ENCODE measurements at places on chromosomes 3 and 15.

DNA sequence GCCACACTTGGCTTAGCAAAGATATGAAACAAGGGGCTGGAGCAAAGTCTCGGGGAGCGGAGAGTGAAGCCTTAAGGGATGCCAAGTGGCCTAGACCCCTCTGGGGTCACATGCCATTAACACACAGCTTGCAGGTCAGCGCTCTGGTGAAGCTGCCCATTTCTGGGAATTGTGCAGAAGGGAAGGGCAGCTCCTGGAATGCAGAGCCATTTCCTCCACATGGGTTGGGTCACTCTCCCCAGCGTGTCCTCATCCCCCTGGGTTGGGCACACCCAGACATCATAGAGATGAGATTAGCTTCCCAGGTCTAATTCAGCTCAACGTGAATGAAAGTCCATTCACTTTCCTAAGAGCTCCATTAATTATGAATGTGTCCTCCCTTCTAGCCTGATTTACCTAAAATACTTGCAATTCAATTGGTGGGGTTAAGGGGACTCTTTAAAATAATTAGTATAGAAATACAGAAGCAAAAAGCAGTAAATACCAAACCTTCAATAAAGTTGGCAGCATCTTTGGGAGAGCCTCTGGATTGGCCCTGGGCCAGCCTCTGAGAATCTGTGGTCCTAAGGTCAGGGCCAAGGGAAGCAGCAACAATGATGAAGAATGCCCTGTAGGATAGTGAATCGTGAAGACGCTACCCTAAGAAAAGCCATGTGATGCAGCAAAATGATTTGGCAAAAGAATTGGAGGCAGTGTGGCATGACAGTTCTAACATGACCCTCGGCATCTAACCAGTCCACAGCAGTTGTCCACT, 17.8 kb downstream of the MRAS start:
- no peak for DNase-seq

GRCh38 chr15:100114100-100114499, 227.7 kb downstream of the ADAMTS17 start:
- no peak for DNase-seq

DNA sequence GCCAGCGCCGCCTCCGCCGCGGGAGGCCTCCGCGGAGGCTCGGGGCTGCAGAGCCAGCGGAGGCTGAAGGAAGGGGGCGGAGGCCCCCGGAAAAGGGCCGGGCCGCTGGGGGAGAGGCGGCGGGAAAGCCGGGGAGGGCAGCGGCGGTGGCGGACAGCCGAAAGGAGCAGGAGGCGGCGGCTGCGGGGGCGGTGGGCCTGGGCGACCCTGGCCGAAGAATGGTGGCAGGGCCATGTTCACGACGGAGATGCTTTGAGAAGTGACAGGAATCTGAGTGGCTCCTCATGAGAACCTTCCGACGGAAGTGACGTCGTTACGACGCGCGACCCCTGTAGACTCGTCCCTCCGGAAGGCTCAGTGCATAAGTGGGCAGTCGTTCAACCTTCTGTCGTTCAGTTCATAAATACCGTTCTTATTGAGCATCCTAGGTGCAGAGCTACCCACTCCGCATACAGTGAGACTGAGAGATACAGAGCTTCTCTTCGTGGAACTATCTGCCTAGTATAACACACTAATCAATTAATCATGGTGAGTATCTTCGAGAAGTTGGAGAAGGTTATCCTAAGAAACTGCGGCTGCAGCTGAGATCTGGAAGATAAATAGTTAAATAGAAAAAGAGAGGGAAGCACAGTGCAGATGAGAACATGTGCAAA, at the start of gene PDCD7:
Gene PDCD7 (minus strand): TSS at position 261 of the 653 bp plus-strand sequence. CDS start 27 bp downstream, at position 234.
- peak; percentile 98 for DNase-seq

DNA sequence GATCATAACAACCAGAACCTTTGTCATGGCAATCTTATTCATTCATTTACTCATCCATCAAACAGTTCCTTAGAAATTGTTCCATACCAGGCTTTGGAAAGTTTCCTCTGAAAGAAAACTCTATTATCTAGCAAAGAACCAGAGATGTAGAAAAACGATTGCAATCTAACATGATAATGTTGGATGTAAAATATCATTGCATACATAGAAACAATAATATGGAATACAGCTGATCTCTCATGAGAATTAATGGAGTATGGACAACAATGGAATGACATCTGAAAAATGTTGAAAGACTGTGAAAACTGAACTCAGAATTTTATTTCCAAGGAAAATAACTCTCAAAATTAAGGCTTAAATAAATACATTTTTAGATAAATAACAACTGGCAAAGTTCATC, 665.4 kb downstream of the NLGN1 start:
- DNase-seq = no peak

DNA sequence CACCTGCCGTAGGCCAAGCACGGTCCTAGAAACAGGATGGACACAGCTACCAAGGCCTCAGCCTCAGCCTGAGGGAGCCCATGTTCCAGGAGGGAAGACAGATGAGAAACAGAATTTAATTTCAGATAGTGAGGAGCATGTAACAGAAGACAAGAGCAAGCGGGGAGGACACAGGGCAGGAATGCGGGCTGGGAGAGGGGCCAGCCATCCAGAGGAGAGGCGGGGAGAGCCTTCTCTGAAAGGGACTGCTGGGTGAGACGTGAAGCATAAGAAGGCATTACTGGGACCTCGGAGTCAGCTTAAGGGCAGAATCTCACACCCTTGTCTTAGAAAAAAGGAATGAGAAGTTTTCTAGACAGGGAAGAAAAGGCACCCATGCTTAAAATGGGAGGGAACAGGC, 271.7 kb upstream of the NSMCE3 start:
- no peak for DNase-seq

DNA sequence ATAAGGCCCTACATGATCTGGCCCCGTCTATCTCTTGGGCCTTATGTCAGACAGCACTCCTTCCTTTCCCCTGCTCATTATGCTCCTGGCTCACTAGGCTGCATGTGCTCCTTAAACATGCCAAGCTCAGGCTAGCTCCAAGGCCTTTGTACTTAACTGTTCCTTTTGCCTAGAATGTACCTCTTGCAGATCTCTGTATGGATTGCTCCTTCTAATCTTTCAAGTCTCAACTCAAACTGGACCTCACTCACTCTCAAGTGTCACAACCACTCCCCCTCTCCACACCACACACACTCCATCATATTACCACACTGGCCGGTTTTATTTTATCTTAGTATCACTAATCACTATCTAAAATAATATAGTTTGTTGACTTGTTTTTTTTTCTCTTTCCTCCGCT, 36.4 kb downstream of the ZMAT3 start:
- DNase-seq = no peak

DNA sequence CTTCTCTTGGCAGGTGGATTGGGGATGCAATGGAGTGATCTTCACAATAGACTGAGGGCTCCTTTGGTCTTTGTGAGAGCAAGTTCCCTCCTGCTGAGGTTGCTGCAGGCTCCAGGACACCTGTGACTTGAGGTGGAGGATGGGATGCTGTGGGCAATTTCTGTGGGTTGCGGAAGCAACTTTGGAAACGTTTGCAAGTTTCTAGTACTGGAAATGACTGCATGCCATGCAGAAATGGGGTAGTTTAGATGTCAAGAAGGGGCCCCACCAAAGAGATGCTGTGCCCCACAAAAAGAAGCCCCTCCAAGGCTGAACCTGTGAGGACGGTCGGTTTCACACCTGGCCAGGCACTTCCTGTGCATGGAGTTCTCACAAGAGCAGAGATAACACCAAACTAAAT, 80.4 kb upstream of the XCR1 start:
- no peak for DNase-seq

- no peak for DNase-seq
Observed at GRCh38 chr15:27036210-27036609, 65.2 kb downstream of the GABRG3 start.

DNA sequence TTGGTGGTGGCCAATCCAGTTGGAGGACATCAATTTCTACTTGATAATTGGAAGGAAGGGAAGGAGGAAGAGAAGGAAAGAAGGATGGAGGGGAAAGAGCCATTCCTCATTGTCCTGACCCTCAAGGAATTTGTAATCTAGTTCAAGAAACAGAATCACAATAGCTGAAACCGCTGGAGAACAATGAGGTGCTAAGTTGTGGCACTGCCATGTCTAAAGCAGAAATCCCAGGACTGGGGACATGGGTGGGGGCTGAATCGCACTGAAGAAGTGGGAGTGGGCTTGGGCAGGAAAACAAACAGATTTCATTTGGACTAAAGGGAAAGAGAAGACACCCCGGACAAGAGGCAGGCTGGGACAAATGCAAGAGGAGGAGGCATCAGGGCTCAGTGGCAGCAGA, 183.6 kb downstream of the UACA start:
- DNase-seq = no peak

DNA sequence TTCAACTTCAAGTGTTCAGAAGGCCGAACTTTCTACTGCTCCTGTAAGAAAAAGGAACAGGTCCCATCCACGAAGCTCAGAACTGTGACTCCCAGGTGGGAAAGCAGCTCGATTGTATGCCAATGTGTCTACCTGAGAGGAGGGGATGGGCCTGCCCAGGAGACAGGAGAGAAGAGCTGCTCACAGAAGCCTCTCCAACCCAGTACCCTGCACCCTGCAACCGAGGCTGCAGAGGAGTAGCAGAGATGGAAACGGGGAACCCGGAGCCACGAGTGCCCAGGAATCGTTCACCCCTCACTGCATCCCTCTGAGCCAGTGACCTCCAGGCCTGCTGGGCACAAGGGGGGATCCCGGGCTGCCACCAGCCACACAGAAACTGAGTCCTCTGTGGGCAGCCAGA, 86.5 kb upstream of the PRR23E start:
- DNase-seq = no peak

DNA sequence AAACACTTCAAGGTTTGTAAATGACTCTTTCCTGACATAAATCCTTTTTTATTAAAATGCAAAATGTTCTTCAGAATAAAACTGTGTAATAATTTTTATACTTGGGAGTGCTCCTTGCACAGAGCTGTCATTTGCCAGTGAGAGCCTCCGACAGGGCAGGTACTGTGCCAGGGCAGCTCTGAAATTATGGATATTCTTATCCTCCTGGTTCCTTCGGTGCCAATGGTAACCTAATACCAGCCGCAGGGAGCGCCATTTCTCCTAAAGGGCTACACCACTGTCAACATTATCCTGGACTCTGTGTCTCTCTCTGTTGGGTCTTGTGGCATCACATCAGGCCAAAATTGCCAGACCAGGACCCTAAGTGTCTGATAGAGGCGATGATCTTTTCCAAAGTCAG, 33.0 kb downstream of the CHDH start:
- no peak for DNase-seq

DNA sequence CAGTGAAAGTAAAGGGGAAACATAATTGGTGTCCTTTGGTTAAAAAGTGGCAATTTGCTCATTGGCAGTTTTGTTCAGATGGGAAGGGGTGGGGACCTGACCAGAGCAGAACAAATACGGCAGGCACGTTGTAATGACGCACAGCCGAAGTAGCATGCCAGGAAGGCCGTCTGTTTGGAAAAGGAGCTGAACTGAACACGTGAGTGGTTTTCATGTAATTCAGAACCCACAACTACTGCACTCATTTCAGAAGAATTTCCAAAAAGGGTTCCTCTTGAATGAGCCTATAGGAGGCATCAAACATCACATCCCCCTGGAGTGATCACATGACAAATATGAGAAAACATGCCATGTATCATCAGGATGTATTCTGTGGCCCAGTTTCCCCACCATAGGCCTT, 42.9 kb upstream of the LMCD1 start:
- no peak for DNase-seq

DNA sequence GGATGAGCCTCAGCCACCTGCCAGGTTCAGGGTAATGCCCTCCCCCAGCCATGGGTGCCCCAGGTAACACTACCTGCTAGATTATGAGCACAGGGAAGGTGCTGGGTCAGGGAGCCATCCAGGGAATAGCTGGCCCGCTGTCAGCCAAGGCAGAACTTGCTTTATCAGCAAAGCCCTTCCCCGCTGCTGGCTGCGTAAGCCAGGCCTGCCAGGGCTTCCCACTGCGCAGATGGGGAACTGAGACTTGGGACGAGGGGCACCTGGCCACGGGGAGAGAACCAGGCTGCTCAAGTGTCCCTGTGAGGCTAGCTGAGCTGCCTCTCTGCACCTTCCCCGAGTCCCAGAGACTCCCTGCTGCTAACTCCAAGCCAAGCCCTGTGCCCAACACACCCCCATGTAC, 45.4 kb downstream of the CACNA2D2 start:
- no peak for DNase-seq
